Natural killer cell (primary cell): ENCODE measurements at places on chromosomes 11 and 22.

- H3K4me1 ChIP-seq, result no peaks in the 10 kb centered on the region
- no peaks in the 10 kb centered on the region for H3K27me3 ChIP-seq
- no peak overlapping the region for H3K4me3 ChIP-seq
- H3K27ac ChIP-seq, result no peak overlapping the region
Observed at GRCh38 chr11:62954478-62954877, 30.3 kb downstream of the SLC22A6 start.

DNA sequence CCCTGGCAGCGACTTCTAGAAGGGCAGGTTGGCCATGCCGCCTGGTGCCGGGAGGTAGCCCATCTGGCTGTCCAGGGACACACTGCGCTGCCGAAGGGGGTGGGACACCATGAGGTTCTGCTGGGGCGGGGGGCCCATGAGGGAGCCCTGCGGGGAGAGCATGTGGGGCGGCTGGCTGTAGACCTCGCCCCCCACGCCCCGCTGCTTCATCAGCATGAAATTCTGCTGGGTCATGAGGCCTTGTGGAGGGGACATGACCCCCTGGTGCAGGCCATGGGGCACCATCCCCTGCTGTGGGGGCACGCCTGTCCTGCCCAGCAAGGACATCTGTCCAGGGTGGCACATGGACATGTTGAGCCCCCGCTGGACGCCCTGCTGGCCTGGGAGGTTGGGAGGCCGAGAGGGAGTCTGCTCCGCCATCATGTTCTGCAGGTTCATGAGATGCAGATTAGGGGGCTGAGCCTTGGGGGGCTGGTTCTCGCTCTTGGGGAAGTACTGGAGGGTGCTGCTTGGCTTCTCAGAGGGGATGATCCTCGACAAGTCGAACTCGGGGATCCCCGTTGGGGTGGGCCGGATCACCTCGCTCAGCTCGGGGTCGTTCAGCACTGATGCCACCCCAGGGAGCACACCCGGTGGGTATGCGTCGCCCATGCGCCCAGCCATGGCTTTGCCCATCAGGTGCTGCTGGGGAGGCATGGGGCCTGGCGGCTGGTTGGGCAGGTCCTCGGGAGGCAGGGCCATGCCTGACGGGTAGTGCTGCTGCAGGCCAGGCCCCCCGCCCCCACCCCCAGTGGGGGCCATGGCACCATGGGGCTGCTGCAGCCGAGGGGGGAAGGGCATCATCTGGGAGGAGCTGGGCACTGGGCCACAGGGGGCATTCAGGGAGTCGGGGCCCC is 15.0 kb downstream of the CXCR5 start:
- H3K4me1 ChIP-seq, result peaks cover 39% of the 10 kb centered on the region
- H3K27ac ChIP-seq, result no peak overlapping the region
- H3K36me3 ChIP-seq, result peaks cover 68% of the 10 kb centered on the region
- DNase-seq, result no peak
- no peak overlapping the region for H3K4me3 ChIP-seq

DNA sequence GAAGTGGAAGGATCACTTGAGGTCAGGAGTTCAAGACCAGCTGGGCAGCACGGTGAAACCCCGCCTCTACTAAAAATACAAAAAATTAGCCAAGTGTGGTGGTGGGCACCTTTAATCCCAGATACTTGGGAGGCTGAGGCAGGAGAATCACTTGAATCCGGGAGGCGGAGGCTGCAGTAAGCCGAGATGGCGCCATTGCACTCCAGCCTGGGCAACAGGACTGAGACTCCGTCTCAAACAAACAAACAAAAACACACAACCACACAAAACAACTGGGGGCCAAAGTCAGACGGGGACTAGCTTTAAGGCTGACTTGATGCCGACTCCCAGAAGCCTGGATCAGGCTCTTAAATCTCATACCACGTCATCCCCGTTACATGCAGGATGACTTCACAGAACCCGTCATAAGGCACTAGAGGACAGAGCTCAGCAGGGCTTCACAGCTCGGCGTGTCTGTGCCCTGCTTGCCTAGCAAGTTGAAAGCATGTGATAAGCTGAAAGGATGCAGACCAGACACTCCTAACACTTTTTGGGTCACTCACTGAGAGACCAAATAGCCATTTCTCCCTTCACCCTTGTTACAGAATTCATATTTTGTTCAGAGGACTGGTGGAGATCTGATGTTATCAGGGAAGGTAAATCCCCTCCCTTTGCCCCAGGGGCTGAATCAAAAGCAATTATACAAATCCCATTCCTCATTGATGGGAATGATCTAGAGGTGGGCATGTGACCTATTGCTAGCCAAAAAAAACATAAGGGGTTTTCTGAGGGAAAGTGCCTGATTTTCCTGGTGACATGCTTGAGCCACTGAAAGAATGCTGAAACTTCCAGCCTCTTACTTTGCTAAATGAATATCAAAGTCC is 65.4 kb downstream of the GAB2 start:
- no peaks in the 10 kb centered on the region for H3K36me3 ChIP-seq
- no peaks in the 10 kb centered on the region for H3K27me3 ChIP-seq
- peaks cover 11% of the 10 kb centered on the region for H3K4me1 ChIP-seq
- no peak overlapping the region for H3K4me3 ChIP-seq

- DNase-seq, result no peak
- H3K27me3 ChIP-seq, result no peaks in the 10 kb centered on the region
- no peak overlapping the region for H3K27ac ChIP-seq
- H3K4me3 ChIP-seq, result no peak overlapping the region
Observed at GRCh38 chr22:50684501-50684900, 11.9 kb downstream of the SHANK3 start.

DNA sequence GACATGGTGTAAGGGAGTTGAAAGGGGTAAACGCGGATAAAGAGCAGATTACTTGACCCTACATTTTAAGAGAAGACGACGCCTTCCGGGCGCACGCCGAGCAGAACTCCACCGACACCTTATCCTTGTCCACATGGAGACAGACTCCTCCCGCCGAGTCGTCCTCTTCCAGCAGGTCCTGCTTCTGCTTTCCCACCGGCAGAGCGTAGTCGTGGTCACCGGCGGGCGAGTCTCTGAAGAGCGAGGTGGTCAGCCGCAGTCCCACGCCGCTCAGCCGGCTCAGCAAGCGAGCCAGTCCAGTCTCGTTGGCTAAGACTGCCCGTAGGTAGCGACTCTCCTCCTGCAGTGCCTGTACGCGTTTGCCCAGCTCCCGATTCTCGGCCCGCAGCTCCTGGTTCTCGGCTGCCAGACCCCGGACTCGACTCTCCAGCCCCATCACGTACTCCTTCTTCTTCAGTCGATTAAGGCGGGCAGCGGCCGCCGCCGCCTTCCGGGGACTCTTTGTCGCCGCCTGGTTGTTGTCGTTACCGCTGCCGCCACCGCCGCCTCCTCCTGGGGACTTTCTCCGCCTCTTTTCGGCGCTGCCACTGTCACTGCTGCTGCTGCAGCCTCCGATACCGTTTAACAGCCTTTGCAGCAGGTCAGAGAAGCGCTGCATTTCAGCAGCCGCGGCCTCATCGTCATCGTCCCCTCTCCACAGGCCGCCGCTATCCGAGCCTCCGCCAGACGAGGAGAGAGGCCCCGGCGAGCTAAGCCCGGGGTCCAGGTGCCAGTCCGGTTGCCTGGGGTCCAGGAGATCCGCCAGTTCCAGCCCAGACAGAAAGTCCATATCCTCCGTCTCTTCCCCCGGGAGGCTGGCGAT is 945 bp downstream of the CREBZF start:
- H3K4me1 ChIP-seq, result peaks cover 11% of the 10 kb centered on the region
- H3K27ac ChIP-seq, result peak overlapping the region; percentile 100
- H3K36me3 ChIP-seq, result peaks cover 24% of the 10 kb centered on the region
